ENCODE measurements at places on chromosomes 7 and 10. TPM values are rescaled to one million over a fixed set of nuclear protein-coding genes. Genes with fewer than 3 reads are reported as not detected.

Gene MYO1G
- 0.25 TPM for total RNA-seq

Gene ODAD2
- total RNA-seq, result 1.7 TPM

Gene MET
- 36.4 TPM for total RNA-seq

Gene PLEKHA1
- total RNA-seq, result 34.8 TPM

Gene DLD
- 74.7 TPM for total RNA-seq

Gene ZNF425
- total RNA-seq, result 0.74 TPM

Gene ZNF727
- 0.07 TPM for total RNA-seq

Gene MEOX2
- 34.8 TPM for total RNA-seq

Gene SYCE1
- 1.00 TPM for total RNA-seq

Gene SFMBT2
- 1.6 TPM for total RNA-seq

Gene GJD4
- not detected for total RNA-seq

Gene TOMM7
- 85.7 TPM for total RNA-seq

Gene SPDYE16
- total RNA-seq, result not detected

Gene ZC3HAV1
- total RNA-seq, result 42.4 TPM

Gene SDHAF3
- 8.1 TPM for total RNA-seq

Gene LGI1
- total RNA-seq, result not detected

Gene WNT2
- not detected for total RNA-seq

Gene CFAP69
- total RNA-seq, result 0.27 TPM

Gene ASZ1
- total RNA-seq, result not detected

Gene SPDYE8
- total RNA-seq, result not detected

Gene FRMD4A
- 75.3 TPM for total RNA-seq

Gene LRIT1
- total RNA-seq, result not detected

Gene COL28A1
- not detected for total RNA-seq

Gene CFTR
- 1.7 TPM for total RNA-seq

Gene MORN4
- total RNA-seq, result 6.1 TPM

Gene WNT8B
- total RNA-seq, result not detected

Gene OR6B1
- total RNA-seq, result not detected

Gene CDC14C
- not detected for total RNA-seq

Gene AP5Z1
- total RNA-seq, result 33.8 TPM

Gene PITX3
- not detected for total RNA-seq

Gene TMEM273
- 3.1 TPM for total RNA-seq

Gene SPDYE2B
- total RNA-seq, result not detected

Gene CALHM1
- not detected for total RNA-seq

Gene OR2A5
- not detected for total RNA-seq

Gene ACSL5
- 64.8 TPM for total RNA-seq

Gene SDK1
- 0.20 TPM for total RNA-seq

Gene SMIM30
- 106 TPM for total RNA-seq

Gene PBLD
- total RNA-seq, result 2.5 TPM

Gene CLEC2L
- total RNA-seq, result not detected

Gene HIPK2
- total RNA-seq, result 17.0 TPM

Gene ASB10
- not detected for total RNA-seq

Gene LIPF
- total RNA-seq, result not detected

Gene INHBA
- 2.8 TPM for total RNA-seq

Gene CUBN
- 6.8 TPM for total RNA-seq

Gene TIMM23
- total RNA-seq, result 112 TPM
